ENCODE measurements at places on chromosomes 5 and 9.

GRCh38 chr5:1294206-1294834, 548 bp downstream of the TERT start:
- no peak for DNase-seq

- DNase-seq = no peak
These were observed 563.9 kb downstream of the ANXA1 start for GRCh38 chr9:73715591-73715990.

GRCh38 chr5:42691413-42691937, 65.1 kb upstream of the CCDC152 start:
- DNase-seq = no peak

DNA sequence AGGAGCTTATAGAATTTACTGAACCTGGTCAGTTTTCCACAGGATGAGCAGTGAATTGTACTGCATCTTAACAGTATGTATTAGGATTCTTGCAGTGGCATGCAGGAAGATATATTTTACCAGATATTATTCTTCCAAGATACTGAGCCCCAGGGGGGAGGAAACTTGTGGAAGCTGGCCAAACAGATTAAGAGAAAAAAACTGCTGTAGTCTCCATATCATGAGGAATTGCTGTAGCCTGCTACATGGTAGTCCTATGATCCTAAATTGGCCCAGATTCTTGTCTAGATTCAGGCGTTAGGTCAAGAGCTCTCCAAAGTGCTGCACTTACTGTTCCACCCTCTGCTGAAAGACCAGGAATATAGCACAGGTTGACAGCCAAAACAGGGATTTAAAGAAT, 275.5 kb upstream of the TAS2R1 start:
- DNase-seq = no peak

- no peak for DNase-seq
These were observed 120.2 kb downstream of the SEMA6A start for GRCh38 chr5:116454417-116454927.

Measured in NCI-H526 treated with DMSO at 0.1 percent for 48 hours (cell line).